ENCODE measurements at places on chromosomes 4 and X. TPM values are rescaled to one million over a fixed set of nuclear protein-coding genes. Genes with fewer than 3 reads are reported as not detected.

GC gene
- polyA plus RNA-seq, result not detected

GRCh38 chr4:22465349-22465748 is 50.5 kb downstream of the ADGRA3 start:
- peaks cover 24% of the 10 kb centered on the region for H3K4me1 ChIP-seq
- no peak for DNase-seq
- no peaks in the 10 kb centered on the region for H3K27me3 ChIP-seq
- H3K27ac ChIP-seq, result no peak overlapping the region

DNA sequence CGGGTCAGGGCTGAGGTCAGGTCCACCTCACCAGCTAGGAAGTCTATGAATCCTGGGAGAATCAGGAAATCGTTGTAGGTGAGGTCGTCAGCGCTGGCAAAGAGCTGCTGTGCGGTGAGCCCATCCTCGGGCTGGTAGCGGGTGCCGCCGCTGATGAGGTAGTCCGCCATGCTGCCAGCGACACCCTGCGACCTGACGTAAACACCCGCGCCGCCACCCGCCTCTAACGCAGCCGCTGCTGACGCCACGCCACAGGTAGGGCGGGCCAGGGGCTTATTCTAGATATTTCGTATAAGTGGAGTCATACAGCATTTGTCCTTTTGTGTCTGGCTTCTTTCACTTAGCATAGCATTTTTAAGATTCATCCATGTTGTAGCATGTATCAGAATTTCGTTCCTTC is 220.2 kb upstream of the ATP6AP2 start:
- H3K27ac ChIP-seq, result no peak overlapping the region
- no peak overlapping the region for H3K4me3 ChIP-seq
- H3K27me3 ChIP-seq, result no peaks in the 10 kb centered on the region
- no peaks in the 10 kb centered on the region for H3K4me1 ChIP-seq
- no peak for DNase-seq

TMPRSS11E gene
- polyA plus RNA-seq, result 0.08 TPM

DNA sequence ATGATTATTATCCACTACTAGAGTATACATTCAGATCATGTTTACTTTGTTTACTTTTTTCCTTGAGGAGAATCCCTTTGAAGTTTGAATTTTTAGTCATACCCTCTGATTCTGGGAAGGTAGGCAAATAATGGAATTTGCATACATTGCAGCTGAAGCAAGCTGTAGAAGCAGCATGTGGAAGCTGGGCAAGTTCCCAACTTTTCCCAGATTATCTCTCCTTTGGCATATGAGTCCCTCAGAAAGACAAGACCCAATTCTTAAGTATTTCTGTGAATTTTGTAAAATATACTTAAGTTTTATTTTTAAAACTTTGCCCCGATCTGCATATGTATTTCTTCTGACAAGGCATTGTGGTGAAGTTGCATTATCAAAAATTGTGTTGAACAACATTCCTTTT is 94.9 kb downstream of the CNKSR2 start:
- no peak overlapping the region for H3K4me3 ChIP-seq
- DNase-seq, result no peak
- H3K4me1 ChIP-seq, result no peaks in the 10 kb centered on the region
- H3K27me3 ChIP-seq, result no peaks in the 10 kb centered on the region

DNA sequence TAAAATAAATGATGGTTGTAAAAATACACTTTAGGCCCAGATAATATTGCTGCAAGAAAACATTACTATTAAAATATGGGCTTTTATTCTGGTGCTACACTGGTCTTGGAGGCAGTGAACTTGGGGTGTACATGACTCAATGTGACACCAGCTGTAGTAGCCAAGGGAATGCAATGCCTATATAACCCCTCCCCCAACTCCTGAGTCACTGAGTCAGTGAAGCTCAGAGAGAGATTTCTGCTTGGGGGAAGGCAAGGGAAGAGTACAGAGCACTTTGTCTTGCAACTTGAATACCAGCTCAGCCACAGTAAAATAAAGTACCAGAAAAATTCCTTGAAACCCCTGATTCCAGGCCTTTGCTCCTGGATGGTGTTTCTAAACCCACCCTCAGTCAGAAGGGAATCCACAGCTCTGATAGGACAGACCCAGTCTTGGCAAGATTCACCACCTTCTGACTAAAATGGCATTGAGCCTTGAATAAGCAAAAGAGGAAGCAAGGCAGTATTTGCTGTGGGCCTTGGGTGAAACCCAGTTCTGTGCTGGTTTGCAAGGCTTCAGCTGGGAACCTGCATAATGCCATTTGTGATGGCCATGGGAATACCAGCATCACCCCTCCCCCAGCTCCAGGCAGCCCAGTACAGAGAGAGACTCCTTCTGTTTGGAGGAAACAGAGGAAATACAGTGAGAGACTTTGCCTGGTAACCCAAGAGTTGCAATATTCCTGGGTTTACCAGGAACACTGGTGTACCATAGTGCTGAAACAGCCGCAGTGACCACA is 209.9 kb downstream of the IQCM start:
- no peaks in the 10 kb centered on the region for H3K27me3 ChIP-seq
- no peak for DNase-seq
- H3K4me1 ChIP-seq, result no peaks in the 10 kb centered on the region
- no peaks in the 10 kb centered on the region for H3K36me3 ChIP-seq
- H3K4me3 ChIP-seq, result no peak overlapping the region
- H3K27ac ChIP-seq, result no peak overlapping the region

DNA sequence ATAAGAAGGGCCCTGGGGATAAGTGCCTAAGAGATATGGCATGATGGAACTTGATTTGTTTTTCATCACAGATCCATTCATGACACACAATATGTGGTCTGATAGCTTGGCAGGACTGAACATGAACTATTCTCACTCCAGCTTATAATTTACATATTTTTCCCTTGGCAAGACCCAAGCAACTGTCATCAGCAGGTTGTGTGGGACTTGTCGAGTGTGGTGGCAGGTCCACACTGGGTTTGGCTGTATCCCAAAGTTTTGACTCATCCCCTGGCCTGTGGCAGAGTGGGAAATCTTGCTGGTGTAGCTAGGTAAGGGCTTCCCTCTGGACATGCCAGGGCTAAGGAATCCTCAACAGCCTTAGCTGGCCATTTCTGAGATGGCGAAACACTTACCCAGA is 81.0 kb upstream of the STIM2 start:
- H3K4me3 ChIP-seq, result no peak overlapping the region
- H3K27me3 ChIP-seq, result no peaks in the 10 kb centered on the region
- no peaks in the 10 kb centered on the region for H3K4me1 ChIP-seq
- no peak for DNase-seq

- no peaks in the 10 kb centered on the region for H3K36me3 ChIP-seq
- DNase-seq, result no peak
- H3K4me1 ChIP-seq, result no peaks in the 10 kb centered on the region
- H3K27me3 ChIP-seq, result no peaks in the 10 kb centered on the region
- H3K4me3 ChIP-seq, result no peak overlapping the region
These were observed 97.2 kb downstream of the GUCY2F start for GRCh38 chrX:109384699-109385098.

DNA sequence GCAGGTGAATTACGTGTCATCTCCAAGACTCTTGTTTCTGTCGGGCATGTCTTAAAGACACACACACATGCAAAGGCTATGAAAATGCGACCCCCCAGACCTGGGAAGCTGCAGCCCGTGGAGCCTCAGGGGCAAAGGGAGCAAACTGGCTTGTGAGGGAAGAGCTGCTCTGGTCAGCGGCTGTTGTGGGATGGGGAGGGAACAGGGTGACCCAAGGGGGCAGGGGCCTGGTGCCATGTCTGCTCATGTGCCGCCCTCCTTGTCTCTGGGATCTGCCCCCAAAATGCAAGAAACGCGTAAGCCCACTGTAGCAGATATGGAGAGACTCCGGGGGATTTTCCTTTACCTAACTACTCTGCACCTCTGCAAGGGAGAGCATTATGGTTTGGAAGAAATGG is 92.4 kb downstream of the PHKA2 start:
- H3K27me3 ChIP-seq, result no peaks in the 10 kb centered on the region
- H3K36me3 ChIP-seq, result no peaks in the 10 kb centered on the region
- no peak for DNase-seq
- no peaks in the 10 kb centered on the region for H3K4me1 ChIP-seq
- no peak overlapping the region for H3K27ac ChIP-seq

DNA sequence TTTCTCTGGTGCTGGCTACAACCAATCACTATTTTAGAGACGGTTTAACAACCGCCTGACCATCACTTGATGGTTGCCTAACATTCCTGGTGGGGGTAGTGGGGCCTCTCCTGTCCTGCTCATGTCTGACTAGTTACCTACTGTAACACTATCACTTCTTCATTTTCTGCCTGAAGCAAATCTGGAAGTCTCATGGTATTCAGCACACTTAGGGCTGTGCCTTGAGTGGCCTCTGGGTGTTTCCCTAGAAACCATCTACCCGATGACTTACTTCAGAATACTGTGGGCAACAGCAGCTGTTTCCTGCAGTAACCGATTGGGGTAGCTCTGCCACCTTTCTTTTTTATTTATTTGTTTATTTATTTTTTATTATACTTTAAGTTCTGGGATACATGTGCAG is 880.1 kb upstream of the INTU start:
- H3K4me3 ChIP-seq, result no peak overlapping the region
- DNase-seq, result no peak
- no peaks in the 10 kb centered on the region for H3K27me3 ChIP-seq
- no peak overlapping the region for H3K27ac ChIP-seq

PDLIM3 gene
- 1,460 TPM for polyA plus RNA-seq

DNA sequence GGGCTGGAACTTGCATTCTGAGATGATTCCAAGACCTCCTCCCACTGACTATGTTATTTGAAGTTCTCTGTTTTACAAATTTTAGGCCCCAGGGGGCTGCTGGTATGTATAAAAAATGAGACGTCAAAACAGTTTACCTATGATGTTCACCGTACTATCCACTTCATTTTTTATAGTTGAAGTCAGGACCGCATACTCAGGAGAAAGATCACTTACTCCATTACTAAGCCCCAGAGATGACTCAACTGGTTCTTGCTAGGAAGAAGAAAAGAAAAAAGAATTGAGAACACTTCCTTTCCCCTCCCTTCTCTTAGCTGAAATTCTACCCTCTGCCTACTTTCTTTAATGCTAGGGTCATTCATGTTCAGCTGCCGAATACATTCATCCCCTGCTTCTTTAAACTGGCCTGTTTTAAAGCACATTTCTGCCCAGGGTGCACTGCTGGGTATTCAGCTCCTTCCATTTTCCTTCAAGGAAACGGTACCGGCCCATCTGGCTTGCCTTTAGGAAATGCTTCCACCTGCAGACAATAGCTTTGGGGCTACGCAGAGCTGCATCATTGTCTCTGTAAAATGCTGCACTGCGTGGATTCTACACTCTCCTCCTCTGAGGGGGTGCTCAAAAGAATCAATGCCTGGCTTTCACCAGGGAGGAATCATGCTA is 66.2 kb downstream of the IRF2 start:
- H3K4me1 ChIP-seq, result peaks cover 43% of the 10 kb centered on the region
- H3K36me3 ChIP-seq, result peaks cover 7% of the 10 kb centered on the region
- no peaks in the 10 kb centered on the region for H3K27me3 ChIP-seq
- H3K4me3 ChIP-seq, result no peak overlapping the region
- DNase-seq, result no peak

DNA sequence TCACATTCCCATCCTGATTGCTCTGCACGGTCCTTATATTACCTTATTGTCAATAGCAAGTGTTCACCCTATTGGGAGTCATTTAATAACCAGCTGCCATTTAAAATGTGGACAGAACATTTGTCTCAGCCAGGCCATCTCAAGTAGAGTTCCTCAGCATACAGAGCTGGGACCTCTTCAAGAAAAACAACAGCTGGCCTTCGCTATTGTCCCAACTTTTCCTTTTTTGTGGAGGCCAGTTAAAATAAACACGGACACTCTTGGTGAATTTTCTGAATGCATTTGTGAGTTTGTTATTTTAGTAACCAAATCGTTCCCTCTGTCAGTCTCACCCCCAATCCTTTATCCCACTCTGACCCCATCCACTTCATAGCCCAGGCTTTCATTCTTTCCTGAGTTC is 395.3 kb upstream of the PITX2 start:
- no peak overlapping the region for H3K27ac ChIP-seq
- DNase-seq, result no peak
- no peak overlapping the region for H3K4me3 ChIP-seq
- H3K27me3 ChIP-seq, result no peaks in the 10 kb centered on the region
- no peaks in the 10 kb centered on the region for H3K36me3 ChIP-seq
- H3K4me1 ChIP-seq, result no peaks in the 10 kb centered on the region

ERAS gene
- polyA plus RNA-seq, result not detected

DNA sequence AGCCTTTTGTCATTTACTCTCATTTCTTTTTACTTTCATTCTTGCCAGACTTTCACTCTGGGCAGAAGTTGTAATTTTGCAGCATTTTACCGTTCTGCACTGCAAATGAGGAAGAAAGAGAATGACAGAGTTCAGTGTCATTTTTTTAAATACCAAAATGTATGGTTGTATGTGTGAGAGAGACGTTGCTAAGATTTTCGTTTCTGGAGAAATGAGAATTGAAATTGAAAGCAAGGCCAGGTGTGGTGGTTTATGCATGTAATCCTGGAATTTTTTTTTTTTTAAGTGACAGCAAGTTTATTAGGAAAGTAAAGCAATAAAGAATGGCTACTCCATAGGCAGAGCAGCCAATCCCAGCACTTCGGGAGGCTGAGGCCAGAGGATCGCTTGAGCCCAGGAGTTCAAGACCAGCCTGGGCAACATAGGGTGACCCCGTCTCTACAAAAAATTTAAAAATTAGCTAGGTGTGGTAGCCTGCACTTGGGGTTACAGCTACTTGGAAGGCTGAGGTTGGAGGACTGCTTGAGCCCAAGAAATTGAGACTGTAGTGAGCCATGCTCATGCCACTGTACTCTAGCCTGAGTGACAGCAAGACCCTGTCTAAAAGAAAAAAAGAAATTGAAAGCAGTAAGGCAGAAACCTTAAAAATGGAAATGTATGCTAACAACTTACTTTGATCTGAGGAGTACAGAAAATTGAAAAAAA is 12.9 kb downstream of the DCK start:
- H3K4me3 ChIP-seq, result no peak overlapping the region
- H3K4me1 ChIP-seq, result no peaks in the 10 kb centered on the region
- H3K36me3 ChIP-seq, result no peaks in the 10 kb centered on the region
- no peak overlapping the region for H3K27ac ChIP-seq
- no peak for DNase-seq

DNA sequence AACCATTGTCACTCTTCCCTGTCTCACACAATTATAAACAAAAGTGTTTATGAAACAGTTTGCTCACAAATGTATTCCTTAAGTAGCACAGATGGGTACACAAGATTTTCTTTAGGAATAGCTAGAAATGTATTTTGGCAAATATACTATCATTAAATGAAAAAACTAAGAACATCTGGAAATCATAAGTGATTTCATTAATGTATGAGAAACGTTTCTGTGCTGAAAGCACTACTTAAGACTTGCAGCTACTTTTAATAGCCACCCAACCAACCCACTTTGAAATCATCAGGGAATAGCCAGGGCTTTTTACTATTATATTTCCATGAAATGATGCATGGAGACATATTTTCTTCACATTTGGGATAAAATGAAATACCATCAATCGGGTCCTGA is 62.3 kb upstream of the NAP1L5 start:
- H3K27me3 ChIP-seq, result no peaks in the 10 kb centered on the region
- peaks cover 25% of the 10 kb centered on the region for H3K4me1 ChIP-seq
- H3K27ac ChIP-seq, result peak overlapping the region; percentile 56
- H3K36me3 ChIP-seq, result no peaks in the 10 kb centered on the region
- H3K4me3 ChIP-seq, result peak overlapping the region; percentile 55
- DNase-seq, result no peak

- no peak for DNase-seq
- no peaks in the 10 kb centered on the region for H3K4me1 ChIP-seq
- H3K4me3 ChIP-seq, result no peak overlapping the region
- no peak overlapping the region for H3K27ac ChIP-seq
These were observed 85.4 kb downstream of the FRMPD4 start for GRCh38 chrX:12223650-12224049.

- no peaks in the 10 kb centered on the region for H3K36me3 ChIP-seq
- no peak overlapping the region for H3K4me3 ChIP-seq
- H3K27me3 ChIP-seq, result no peaks in the 10 kb centered on the region
- no peak for DNase-seq
- no peak overlapping the region for H3K27ac ChIP-seq
These were observed 207.1 kb downstream of the GUCY2F start for GRCh38 chrX:109274806-109275205.

DCLK2 gene
- polyA plus RNA-seq, result 0.18 TPM

ASB5 gene
- 1,213 TPM for polyA plus RNA-seq

TBC1D19 gene
- 1.0 TPM for polyA plus RNA-seq
